Left renal pelvis (tissue), 4 donors: ENCODE measurements at places on chromosomes 16 and 17.

GRCh38 chr16:53859995-53860540, 156.1 kb downstream of the FTO start:
- DNase-seq: no peak

GRCh38 chr17:44312396-44313104, 4.1 kb downstream of the RUNDC3A start:
- no peak for DNase-seq

DNA sequence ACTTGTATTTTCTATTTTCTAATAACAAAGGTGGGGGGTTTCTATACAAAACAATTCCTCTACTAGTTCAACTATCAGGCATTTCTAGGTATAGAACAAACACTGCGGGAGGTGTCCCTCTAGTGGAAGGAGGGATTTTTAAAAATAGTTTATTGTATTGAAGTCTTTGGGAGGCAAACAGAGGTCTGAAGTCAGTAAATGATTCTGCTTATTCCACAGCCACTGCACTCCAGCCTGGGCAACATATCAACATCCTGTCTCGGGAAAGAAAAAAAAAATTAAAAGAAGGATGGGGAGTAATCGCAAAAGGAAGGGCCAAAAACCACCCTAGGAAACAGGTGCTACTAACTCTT, 648 bp upstream of the ERCC4 start:
- DNase-seq: no peak

DNA sequence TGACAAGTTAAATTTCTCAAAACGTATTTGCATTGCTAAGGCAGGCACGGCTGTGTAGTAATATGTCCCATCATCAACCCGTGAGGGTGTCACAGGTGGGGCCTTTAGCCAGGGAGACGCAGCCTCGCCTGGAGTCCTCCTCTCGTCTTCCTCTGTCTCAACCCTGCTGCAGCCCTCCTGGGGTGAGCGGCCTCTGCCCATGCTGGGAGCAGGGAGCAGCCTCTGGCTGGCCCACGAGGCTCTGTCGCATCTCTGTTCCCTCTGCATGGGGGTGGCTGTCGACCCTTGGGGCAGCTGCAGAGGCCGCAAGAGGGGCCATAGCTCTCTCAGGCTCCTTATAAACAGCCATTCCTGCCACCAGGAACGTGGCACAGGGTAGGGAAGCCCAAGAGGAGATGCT, 806 bp upstream of the SMIM5 start:
- DNase-seq: no peak
